Activated CD4-positive, alpha-beta T cell treated with anti-CD3 and anti-CD28 coated beads, Interleukin-2, amount 50 U/mL, for 1 hour (primary cell): ENCODE measurements at places on chromosomes 1 and 21.
A peak's percentile ranks its signal among the peaks of the same experiment; 100 is the strongest.

- DNase-seq: no peak
Measured at GRCh38 chr1:205392650-205393049, 29.2 kb downstream of the LEMD1 start.

- no peak for DNase-seq
Measured at GRCh38 chr1:232422098-232422497, 207.8 kb downstream of the SIPA1L2 start.

DNA sequence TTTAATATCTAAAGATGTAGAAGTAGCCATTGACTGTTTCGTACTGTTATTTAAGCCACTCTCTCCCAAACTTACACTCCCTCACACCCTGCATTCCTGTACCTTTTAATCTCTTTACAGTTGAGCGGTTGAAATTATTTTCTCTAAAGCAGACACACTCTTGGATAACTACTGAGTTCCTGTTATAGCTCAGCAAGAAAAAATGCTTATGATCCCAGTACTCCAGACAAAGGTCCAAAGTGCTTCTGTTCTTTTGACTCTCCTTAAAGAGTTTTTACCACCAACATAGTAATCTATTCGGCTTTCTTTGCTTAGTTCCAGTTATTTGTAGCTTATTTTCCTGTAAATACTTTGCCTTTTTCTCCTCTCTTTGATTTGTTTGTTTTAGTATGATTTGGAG lies 100.1 kb downstream of the ATF6 start:
- no peak for DNase-seq

GRCh38 chr1:221708076-221708571 lies 33.8 kb downstream of the DUSP10 start:
- peak; percentile 16 for DNase-seq

- DNase-seq: no peak
Measured at GRCh38 chr1:151259351-151259750, 4.8 kb downstream of the PSMD4 start.

DNA sequence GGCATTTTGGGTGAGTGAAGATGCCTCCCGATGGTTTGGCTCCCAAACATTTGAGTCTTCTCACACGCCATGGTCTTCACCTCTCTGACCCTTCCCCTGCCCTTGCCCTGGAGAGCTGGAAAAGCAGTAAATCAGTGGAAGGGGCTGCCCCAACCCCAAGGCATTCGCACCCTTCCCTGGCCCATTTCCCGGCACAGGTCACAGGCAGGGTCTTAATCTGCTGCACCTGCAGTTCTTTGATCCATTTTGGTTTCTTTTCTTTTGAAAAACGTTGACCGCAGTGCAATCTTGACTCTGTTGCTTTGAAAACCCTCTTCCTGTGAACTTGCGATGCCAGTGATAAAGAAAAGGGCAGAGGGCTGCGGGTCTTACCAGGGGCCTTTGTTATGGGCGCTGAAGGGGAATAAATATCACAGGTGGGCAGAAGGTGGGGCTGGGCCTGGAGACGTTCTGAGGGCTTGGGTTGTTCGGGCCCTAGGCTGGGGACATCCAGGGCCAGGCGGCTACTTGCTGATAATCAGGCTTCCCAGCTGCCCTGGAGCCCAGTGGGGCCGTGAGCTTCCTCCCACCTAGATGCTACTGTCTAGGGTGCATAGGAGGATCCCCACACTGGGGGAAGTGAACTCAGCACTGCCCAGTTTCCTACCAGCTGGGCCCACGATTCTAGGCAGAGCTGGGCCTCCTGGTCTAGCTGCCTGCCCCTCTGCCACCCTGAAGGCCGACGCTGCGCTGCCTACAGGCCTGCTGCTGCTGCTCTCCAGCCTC lies 38.6 kb upstream of the EPS8L3 start:
- peak; percentile 14 for DNase-seq

DNA sequence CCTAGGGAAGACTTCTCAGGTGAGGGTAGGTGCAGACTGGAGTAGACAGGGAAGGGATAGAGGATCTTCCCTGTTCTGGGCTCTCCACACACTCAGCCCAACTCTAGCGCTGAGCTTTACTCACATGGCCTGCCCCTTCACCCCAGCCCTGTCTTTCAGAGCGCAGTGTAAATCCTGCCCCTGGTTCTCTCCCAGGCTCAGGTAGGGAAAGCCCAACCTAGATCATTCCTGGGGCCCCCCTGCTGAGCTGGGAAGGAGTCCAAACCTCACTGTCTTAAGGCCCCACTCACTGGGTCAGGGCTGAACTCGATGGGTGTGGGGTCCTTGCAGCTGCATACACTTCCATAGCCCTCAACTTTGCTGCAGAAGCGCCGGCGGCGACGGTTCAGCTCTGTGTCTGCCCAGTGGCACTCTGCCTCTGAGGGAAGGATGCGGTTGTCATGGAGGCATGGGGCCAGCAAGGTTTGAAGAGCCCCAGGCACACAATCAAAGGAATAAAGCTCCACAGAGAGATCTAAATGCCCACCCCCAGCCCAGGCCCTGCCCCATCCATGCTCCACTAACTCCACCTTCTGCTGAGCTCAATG lies 4.2 kb downstream of the POMGNT1 start:
- no peak for DNase-seq
